Cardiac ventricle fibroblast (primary cell): ENCODE measurements at places on chromosomes 1 and 21. TPM values are rescaled to one million over a fixed set of nuclear protein-coding genes. Genes with fewer than 3 reads are reported as not detected.

Gene CACNA1S
- not detected in 2 replicates for total RNA-seq

Gene C1orf210
- not detected in 2 replicates for total RNA-seq

Gene CNST
- 12.0 and 18.5 TPM in 2 replicates for total RNA-seq

Gene MYBPH
- 1.0 and 1.3 TPM in 2 replicates for total RNA-seq

Gene LPAR3
- not detected in 2 replicates for total RNA-seq

Gene SPOCD1
- 18.3 and 23.2 TPM in 2 replicates for total RNA-seq

Gene KMO
- total RNA-seq: not detected in 2 replicates

Gene DYNLT5
- 1.3 TPM in 1 of 2 replicates, not detected in the other for total RNA-seq
